IPS DF 19.7 (cell line): ENCODE measurements at places on chromosomes 7 and 10.

GRCh38 chr7:157980774-157981173 is 606.8 kb downstream of the PTPRN2 start:
- no peak for DNase-seq

DNA sequence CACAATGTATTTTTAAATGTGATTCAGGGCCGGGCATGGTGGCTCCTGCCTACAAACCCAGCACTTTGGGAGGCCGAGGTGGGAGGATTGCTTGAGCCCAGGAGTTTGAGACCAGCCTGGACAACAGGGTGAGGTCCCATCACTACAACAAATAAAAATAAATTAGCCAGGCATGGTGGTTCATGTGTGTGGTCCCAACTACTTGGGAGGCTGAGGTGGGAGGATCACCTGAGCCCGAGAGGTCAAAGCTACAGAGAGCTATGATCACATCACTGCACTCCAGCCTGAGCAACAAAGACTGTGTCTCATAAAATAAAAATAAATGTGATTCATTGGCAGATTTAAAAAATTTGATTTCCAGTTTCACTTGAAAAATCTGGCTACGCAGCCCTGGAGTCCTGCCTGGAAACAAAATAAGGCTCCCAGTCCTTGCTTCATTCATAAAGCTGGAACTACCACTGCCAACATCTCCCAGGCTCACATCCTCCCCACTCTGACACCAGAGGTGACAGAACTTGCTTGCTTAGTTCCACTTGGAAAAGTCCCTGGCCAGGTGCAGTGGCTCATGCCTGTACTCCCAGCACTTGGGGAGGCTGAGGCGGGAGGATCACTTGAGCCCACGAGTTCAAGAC is 27.9 kb upstream of the SLC35G1 start:
- no peak for DNase-seq

- DNase-seq = no peak
Measured at GRCh38 chr7:127525866-127526480, 59.4 kb downstream of the GCC1 start.

DNA sequence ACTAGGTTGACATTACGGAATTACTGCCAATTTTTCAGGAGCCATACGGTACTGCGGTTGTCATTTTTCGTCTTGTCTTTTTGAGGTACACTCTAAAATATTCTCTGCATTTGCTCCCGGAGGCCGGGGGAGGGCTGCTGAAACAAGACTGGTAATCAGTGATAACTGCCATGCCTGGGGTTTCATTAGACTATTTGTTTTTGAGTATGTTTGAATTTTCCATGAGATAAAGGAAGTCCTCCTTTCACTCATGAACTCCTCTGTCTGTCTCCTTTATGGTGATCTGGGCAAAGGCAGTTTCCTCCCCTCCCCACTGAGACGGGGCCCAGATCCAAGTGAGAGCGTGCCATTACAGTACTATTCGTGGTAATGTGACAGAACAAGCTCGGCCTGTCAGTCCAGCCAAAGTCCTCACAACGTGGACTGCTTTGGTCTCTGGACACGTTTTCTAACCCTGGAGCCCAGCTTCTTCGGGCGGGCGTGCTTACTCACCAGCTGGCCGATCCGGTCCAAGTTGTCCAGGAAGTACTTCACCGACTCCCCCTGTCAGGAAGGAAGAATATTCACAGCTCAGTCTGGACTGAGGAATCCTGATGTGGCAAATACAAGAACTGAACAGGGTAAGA is 45.1 kb downstream of the AMZ1 start:
- no peak for DNase-seq

DNA sequence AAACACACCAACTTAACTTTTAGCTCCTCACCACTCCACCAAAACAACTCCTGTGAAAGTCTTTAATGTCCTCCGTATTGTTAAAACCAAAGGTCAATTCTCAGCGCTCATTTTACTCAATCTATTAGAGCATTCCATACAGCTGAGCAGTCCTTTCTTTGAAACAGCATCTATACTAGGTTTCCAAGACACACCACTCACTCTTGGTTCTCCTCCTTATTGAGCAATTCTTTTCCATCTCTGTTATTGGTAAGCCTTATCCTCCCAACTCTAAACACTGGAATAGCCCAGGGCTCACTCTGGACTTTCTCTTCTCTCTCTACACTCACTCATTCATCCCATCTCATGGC is 34.9 kb downstream of the COA1 start:
- no peak for DNase-seq

DNA sequence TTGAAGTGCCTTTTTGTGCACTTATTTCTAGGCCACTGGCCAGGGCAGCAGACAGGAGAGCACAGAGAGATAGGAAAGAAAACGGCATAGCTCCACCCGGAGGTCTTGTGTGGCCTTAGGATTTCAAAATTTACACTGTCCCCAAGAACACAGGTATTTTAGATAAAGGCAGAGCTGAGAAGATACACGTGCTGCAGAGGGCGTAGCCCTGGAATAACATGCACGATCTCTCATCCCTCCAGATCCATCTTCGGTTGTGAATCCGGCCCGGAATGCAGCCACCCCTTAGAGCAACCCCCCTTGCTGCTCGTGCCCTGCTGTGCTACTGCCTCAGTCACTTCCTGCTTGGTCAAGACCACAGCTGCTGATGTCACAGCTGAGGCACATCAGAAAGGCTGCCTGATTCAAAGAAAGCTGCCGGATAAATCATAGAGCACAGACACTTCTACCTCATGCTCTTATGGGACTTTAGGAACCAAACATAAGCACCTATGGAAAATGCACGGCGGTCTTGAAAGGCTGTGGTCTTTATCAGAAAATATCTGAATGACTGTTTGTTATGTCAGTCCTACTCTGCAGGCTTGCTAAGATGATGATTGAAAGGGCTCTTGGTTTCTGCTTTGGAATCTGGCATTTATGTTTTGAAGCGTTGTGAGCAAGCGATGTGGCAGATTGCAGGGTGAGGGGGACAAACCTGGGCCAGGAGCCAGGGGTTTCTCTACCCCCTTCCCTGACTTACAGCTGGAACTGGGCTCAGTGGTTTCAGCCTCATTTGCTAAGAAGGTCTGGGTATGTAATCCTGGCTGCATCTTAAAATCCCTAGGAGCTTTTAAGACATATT is 152.0 kb downstream of the SVIL start:
- peak; percentile 33 for DNase-seq
